ENCODE measurements at places on chromosomes 6 and 20. TPM values are rescaled to one million over a fixed set of nuclear protein-coding genes. Genes with fewer than 3 reads are reported as not detected.

Gene IPCEF1
- total RNA-seq: 0.63 TPM

GRCh38 chr6:41552723-41553122 is 6.5 kb downstream of the FOXP4 start:
- DNase-seq: no peak

GRCh38 chr20:62015540-62016288 is 50.0 kb downstream of the TAF4 start:
- no peak for DNase-seq

DNA sequence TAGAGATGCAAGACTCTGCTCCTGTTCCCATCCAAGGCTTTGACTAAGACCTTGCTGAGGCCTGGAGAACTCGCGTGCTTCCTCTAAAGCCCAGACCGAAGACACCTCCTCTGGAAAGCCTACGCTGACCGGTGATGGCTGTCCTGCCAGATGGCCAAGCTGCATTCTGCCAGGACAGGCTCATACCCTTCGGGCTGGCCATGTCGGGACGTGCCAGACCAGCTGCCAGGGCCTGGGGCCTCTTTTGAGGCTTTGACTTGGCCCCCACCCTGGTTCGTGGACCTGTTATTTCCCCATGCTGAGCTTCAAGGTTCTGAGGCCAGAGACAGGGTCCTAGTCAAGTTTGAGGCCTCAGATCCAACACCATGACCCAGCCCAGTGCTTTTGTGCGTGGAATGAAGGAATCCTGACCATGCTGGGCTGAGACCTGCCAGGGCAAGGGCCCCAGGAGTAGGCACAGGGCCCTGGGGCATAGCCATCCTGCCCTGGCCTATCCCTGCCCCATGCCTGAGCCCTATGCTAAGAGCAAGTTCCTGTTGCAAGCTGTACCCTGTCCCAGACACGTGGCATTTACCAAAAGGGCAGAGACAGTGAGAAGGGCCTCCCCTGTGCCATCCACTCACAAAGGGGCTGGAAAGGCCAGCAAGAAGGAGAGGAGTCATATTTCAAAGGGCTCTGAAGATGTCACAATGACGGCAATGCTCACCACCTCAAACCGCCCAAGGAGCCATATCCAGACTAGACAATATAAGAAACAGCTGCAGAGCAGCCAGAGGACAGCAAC is 42.8 kb downstream of the MRPL14 start:
- no peak for DNase-seq

GRCh38 chr20:57501461-57502335 is 23.2 kb downstream of the CTCFL start:
- peak; percentile 72 for DNase-seq

Gene GHRH
- total RNA-seq: not detected

Gene KIF25
- not detected for total RNA-seq

GRCh38 chr6:54813892-54814291 is 32.7 kb upstream of the FAM83B start:
- DNase-seq: no peak

Gene LPA
- total RNA-seq: not detected

DNA sequence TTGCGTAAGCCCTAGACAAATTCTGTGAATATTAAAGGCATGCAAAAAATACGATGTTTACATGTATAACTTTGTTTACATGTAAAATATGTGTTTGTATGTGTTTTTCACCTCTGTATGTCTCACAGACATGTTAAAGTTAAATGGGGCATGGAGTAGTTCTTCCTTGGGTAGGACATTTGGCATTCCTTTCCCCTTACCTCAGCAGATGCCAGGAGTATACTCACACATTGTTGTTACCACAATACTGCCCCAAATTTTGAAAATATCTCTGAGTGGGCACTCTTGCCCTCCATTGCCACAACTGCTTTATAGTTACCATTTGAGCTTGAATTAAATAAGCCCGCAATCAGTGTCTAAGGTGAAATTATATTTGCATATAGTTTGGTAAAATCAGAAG is 147.5 kb downstream of the MYO6 start:
- DNase-seq: no peak

DNA sequence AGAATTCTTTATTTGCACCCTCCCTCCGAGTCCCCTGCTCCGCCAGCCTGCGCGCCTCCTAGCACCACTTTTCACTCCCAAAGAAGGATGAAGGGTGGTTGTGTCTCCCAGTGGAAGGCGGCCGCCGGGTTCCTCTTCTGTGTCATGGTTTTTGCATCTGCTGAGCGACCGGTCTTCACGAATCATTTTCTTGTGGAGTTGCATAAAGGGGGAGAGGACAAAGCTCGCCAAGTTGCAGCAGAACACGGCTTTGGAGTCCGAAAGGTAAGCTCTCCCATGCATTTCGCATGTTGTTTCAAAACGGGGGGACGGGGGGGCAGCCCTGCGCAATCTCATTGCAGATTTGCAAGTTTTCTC is 357 bp downstream of the PCSK2 start:
- DNase-seq: no peak

- DNase-seq: no peak
Observed at GRCh38 chr6:121764493-121764892, 329.0 kb downstream of the GJA1 start.

- no peak for DNase-seq
Observed at GRCh38 chr6:32974016-32974333, 5.6 kb downstream of the BRD2 start.

DNA sequence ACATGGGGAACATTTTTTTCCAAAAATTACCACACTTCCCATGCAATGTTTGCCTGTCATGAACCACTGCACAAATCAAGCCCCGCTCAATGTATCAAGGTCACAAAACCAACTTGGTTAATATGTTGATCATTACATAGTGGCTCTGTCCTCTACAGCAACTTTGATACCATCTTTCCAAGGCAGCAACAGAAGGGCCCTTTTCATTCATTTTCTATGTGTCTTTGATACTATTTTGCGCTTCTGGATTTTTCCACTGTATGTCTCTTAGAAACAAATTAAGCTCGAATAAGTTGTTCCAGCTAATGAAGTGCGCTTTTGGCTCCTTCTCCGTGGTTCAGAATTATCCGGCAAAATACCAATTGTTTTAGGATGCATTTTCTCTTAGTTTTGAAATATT is 1.5 kb downstream of the ZHX3 start:
- no peak for DNase-seq

GRCh38 chr6:83097204-83097603 is 29.7 kb downstream of the DOP1A start:
- DNase-seq: no peak
